ENCODE measurements at places on chromosomes 2 and 18.
A peak's percentile ranks its signal among the peaks of the same experiment; 100 is the strongest.

GRCh38 chr18:67362906-67363305 lies 153.6 kb downstream of the DSEL start:
- no peak for DNase-seq

- peak; percentile 93 for DNase-seq
Observed at GRCh38 chr2:111209045-111209514, 88.4 kb downstream of the BCL2L11 start.

DNA sequence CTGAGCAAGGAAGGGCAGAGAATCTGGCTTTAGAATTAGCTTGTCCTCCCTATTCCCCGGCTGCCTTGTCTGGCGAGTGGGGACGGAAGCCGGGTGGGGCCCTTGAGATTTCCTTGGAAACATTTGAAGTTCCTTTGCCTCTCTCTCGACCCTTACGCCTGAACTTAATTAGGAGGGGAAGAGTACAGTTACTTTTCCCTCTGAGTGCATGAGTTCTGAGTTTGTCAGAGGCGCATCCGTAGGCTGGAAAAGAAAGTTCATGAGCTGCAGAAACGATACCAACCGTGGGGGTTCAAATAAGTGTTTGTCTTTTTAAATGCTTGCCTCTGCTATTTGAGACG lies 468 bp downstream of the PIKFYVE start:
- peak; percentile 33 for DNase-seq

- DNase-seq, result peak; percentile 32
Observed at GRCh38 chr2:239055756-239056493, 208.0 kb downstream of the TWIST2 start.

- peak; percentile 24 for DNase-seq
Observed at GRCh38 chr2:140998017-140998416, 1132.8 kb downstream of the LRP1B start.

GRCh38 chr18:59907660-59908059 lies 7.9 kb downstream of the PMAIP1 start:
- DNase-seq, result no peak

DNA sequence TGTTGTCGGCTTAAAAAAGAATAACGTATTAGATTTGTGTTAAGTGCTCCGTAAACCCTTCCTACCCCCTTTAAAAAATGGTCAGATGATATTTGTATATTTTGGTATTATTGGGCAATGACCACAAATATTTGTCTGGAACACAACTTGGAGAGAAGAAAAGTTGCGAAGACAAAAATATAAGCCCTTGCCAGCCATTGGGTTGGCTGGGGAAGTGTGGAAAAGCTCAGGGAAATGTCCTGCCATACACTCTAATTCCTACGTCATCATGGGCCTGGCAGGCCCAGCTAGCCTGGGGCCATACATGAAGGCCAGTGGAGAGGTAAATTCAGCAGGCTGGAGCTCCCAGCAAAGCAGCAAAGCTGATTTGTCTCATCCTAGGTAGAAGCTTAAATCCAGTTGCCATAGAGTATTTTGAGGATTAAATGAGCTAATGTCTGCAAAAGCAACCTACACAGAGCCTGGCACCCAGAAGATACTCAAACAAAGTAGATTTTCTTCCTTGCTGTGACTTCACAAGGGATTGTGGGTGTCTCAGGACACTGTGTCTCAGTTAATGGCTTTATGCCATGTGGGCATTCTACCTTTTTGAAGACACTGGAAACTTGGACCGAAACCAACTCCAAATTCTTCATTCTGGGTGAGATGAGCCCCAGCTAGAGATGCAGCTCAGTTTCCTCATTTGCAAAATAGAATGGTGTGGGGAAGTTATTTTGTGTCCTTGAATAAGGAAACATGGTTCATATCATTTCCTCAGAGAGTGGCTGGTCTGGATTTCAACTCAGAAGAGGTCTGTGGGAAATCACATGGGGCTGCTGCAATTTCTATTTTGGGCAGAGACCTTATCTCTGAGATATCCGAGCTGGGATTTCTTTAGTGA lies 87.9 kb upstream of the MAP4K3 start:
- peak; percentile 52 for DNase-seq

GRCh38 chr2:226154610-226155009 lies 645.0 kb downstream of the IRS1 start:
- DNase-seq, result no peak

DNA sequence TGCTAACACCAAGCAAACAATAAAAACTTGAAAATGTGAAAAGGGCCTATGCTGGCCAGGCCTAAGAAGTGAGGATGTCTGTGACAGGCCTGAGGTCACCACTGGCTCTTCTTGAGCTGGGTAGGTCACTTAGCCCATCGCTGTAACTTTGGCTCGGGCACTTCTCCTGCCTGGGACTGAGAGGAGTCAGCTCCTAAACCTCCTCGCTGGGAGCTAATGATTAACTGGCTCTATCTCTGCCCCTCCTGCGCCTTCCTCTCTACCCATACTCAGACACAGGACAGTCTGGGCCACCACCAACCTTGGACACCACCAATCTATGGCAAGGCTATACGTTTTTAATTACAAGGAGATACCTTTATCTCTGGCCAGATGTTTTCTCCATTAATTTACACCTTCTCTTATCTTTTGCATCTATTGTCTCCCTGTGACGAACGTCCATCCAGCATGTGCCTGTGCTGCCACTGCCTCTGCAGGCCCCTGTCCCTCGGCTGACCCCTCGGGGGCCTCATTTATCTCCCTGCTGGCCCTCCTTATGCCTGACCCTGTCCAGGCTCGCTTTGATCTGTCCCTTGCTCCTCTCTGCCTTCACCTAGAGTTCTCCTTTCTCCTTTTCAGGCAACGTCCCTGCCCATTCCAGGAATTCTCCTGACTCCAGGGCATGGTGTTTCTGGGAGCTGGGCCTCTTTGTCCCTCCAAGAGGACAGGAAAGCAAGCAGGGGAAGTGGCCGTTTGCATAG lies 149.1 kb upstream of the GATA6 start:
- no peak for DNase-seq

- no peak for DNase-seq
Observed at GRCh38 chr2:210199854-210200253, 25.4 kb downstream of the ACADL start.

GRCh38 chr2:85560812-85561279 lies 447 bp downstream of the GGCX start:
- DNase-seq, result no peak

GRCh38 chr18:59932401-59932800 lies 32.6 kb downstream of the PMAIP1 start:
- DNase-seq, result no peak

- peak; percentile 3 for DNase-seq
Observed at GRCh38 chr2:50018921-50019320, 864.6 kb upstream of the FSHR start.

GRCh38 chr2:62852254-62852653 lies 146.7 kb downstream of the EHBP1 start:
- DNase-seq, result no peak
